Activated CD4-positive, alpha-beta T cell treated with anti-CD3 and anti-CD28 coated beads, Interleukin-2, amount 50 U/mL, for 4 hours (primary cell): ENCODE measurements at places on chromosomes 6 and 20.

DNA sequence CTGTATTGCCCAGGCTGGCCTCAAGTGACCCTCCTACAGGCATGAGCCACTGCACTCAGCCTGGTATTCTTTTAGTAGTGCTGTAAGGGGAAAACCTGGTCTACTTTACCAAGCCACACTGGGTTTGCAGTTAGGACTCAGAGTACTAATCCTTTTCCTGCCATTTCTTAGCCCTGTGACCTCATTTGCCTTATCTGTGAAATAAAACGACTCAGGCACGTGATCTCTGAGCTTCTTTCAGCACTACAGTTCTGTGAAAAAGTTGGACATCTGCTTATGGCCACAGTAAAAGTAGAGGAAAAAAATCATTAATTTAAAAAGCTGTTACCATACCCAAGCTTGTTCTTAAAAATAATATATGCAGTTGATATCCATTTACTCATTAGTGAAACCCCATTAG is 1007.5 kb downstream of the KIF16B start:
- DNase-seq: no peak

DNA sequence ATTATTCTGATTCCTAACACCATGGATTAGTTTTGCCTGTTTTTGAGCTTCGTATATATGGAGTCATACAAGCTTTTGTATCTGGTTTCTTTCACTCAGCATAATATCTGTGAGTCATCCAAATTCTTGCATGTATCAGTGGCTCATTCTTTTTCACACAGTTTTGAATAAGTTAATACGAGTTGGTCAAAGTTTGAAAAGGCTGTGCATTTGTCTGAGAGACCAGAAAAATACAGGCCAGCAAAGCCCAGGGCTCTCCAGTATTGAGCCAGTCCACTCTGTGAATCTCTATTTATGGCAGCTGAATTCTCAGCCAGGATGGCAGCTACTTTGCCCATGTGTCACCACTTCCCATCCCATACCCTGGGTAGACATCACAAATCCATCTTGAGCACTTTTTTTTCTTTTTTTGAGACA is 7.2 kb upstream of the CHMP4B start:
- no peak for DNase-seq

DNA sequence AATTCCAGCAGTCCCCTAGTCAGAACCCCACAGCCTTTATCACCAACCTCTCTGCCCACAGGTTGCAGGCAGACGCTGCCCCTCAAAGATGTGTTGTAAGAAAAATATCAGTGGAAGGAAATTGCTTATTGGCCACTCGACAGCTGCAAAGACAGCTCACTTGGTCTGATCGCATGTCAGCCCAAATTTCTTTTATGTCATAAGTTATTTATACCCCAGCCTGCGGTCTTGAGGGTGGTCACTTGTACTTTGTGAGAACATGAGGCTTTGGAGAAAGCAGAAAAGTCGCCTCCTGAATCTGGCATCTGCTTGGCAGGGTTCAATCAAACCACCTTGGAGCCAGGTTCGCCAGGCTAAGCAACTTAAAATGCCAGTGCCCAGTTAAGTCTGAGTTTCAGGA is 236.5 kb upstream of the CDH4 start:
- DNase-seq: no peak

DNA sequence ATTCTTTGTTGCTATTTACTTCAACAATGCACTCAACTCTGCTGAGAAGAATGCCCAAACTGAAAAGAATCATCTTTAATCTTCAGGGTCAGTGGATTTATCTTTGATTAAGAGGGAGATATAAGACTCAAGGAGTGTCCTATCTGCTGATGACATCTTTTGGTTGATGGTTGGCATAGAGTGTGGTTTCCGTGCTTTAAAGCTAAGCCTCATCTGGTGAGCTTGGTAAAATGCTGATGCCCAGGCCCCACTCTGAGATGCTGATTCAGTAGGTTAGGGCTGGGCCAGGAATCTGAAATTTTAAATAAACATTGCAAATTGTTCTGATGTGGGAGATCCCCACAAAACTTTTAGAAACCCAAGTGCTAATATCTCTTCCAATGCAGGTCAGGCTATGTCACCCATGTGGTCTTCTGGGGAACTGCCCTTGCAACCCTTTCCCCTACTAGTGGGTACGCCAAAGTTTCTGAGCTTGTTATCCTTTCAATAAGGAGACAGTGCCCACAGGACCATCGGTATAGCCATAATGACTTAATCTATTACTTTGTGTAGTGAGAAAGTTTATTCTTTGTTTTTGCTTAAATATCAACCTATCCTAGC is 68.5 kb upstream of the ARMH2 start:
- DNase-seq: no peak

DNA sequence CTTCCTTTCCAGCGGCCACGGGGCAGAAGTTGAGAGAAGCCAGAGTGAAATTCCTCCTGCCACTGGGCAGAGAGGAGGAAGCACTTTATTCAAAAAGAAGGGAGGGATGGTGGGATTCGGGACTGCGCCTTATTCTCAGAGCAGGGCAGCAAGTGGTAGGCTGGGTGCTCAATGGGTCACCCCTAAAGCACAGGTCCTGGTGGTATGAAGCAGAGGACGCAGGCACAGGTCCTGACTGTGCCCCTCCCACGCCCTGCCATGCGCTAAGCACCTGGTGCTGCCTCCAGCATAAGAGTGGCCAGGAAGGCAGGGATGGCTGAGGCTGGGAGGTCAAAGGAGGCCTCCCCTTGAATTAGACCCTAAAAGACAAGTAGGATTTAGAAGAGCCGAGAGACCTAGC is 4.9 kb upstream of the GRM4 start:
- DNase-seq: no peak

DNA sequence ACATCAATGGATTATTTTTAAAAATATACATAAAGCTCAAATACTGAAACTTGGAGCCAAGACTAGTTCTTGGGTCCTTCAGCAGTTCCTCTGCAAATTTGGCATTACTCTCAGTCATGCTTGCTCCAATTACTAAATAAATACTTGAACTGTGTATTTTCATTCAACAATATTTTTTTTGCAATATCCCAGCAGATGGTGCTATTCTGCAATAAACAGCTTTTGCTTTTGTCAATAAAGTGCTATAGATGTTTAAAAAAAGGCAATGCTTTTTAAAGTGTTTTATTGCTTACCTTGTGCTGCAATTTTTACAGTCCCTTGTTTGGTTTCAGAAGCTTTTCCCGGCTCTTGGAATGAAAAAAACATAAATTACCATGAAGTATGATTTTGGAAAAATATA is 243.4 kb downstream of the TRDN start:
- no peak for DNase-seq

- no peak for DNase-seq
Observed at GRCh38 chr20:3981132-3981452, 34.3 kb downstream of the RNF24 start.

- DNase-seq: no peak
Observed at GRCh38 chr20:50590348-50590664, 80.1 kb downstream of the PTPN1 start.

GRCh38 chr6:21386744-21387143 is 206.8 kb upstream of the SOX4 start:
- DNase-seq: no peak

DNA sequence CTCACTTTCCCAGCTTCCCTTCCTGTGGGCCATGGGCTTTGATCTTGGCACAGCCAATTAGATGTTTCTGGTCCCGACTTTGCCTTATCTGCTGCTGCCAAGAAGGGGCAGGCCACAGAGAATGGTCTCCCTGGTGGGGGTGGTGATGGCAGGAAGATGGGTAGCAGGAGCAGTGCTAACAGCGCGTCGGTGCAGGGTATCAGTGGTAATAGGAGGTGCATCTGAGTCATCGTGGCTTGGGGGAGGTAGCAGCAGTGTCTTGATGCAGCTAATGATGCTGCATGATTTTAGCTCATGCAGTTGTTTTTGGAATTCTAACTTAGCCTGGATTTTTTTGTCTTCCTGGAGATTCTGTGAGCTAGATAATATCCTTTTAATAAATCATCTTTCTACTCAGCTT is 18.9 kb upstream of the MAS1 start:
- no peak for DNase-seq
